ENCODE measurements at places on chromosomes 13 and 19. TPM values are rescaled to one million over a fixed set of nuclear protein-coding genes. Genes with fewer than 3 reads are reported as not detected.

Gene PNMA8C
- total RNA-seq: not detected

DNA sequence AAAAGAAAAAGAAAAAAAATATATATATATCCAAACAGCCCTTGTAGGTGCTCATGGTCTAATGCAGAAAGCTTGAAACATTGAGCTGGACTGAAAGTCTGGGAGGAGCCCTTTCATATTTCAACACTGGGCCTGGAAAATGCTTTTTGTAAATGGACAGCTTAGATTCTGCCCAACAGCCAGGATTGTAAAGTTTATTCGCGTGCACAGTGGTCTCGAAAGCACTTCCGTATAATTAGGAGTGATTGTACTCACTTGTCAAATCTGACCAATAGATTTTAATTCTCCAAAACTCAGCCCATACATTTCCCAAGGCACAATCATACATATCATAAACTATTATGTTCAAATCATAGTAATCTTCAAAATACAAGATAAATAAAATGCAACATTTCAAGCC is 260.1 kb downstream of the COL4A1 start:
- DNase-seq: no peak

Gene STOML3
- not detected for total RNA-seq

Gene MAU2
- total RNA-seq: 82.3 TPM

Gene KLC3
- total RNA-seq: 0.21 TPM

Gene A1BG
- 40.0 TPM for total RNA-seq

- DNase-seq: no peak
Measured at GRCh38 chr19:2173388-2173766, 9.6 kb downstream of the DOT1L start.

DNA sequence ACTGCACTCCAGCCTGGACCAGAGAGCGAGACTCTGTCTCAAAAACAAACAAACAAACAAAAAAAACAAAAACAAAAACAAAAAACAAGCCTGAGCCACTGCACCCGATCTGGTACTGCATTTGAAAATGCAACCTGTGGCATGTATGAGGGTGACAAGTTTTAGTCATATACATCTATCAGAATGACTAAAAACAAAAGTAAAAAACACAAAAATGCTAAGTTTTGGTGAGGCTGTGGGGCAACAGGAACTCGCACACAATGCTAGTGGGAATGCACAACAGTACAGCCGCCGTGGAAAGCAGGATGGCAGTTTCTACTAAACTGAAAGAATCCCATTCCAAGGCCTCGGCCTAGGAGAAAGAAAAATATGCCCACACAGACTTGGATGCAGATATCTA is 7.8 kb downstream of the EBPL start:
- DNase-seq: peak; percentile 17

Gene ZNF432
- 11.5 TPM for total RNA-seq

Gene ZNF547
- 5.5 TPM for total RNA-seq

DNA sequence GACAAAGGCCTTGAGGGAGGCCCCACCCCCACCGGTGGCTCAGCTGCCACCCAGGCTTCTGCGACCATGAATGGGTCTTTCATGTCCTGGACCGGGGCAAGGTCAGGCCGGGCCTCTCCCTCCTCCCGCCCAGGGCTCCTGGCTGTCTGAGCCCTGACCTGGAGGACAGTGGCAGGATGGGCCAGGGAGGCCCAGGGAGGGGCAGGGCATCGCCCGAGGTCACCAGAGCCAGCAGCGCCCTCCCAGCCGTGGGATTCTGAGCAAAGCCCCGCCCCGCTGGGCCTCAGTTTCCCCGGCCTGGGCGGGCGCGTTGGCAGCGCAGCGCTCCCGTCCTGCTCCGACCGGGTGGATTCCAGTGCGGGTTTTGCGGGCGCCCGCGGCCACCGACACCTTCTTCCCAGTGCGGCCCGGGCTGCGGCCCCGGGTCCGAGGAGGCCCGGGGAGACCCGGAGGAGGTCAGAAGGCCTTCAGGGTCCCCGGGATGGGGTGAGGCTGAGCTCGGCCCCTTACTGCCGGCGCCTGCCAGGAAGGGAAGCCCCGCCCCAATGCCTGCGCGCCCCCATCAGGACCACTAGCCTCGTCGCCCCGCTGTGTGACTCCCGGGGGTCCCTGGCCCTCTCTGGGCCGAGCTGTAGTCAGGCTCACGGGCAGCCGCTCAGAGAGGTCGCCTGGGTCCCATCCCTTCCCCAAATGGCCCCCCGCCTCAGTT is 24.6 kb upstream of the SEMA6B start:
- DNase-seq: no peak

Gene ADGRE2
- not detected for total RNA-seq

- DNase-seq: no peak
Measured at GRCh38 chr19:15769586-15769985, 17.9 kb upstream of the OR10H5 start.

GRCh38 chr19:50333235-50333736 is 4.1 kb upstream of the KCNC3 start:
- peak; percentile 91 for DNase-seq

- peak; percentile 73 for DNase-seq
Measured at GRCh38 chr13:111472559-111473460, 152.4 kb downstream of the TEX29 start.

DNA sequence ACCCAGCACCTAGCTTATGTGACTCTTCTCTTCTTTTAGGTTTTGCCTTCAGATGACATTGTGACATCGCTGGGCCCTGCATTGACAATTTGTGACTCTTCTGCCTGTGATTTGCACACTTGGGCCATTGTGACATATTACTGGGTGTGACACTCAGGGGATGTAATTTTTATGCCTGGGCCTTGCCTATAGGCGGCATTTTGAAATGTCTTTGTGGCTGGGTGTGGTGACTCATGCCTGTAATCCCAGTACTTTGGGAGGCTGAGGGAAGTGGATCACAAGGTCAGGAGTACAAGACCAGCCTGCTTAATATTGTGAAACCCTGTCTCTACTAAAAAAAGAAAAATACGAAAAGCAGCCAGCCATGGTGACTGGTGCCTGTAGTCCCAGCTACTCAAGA is 28.4 kb upstream of the ZNF681 start:
- peak; percentile 38 for DNase-seq

Gene ZNF724
- 3.2 TPM for total RNA-seq

DNA sequence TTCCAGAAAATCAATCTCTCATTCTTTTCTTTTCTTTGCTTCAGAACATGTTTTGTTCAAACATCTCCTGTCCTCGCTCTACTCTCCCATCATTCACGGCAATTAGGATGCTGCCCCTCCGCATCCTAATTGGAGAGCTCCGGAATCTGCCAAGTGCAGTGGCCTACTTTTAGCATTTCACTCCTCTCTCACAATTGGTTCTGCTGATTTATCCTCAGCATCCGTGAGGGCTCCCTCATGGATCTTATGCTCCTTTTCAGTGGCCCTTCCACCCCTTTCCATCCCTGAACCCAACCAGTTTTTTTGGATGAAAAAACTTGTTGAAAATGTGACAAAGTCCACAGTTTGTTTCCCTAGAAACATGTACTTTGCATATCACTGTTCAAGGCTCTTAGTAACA is 22.4 kb downstream of the AMER2 start:
- DNase-seq: no peak

DNA sequence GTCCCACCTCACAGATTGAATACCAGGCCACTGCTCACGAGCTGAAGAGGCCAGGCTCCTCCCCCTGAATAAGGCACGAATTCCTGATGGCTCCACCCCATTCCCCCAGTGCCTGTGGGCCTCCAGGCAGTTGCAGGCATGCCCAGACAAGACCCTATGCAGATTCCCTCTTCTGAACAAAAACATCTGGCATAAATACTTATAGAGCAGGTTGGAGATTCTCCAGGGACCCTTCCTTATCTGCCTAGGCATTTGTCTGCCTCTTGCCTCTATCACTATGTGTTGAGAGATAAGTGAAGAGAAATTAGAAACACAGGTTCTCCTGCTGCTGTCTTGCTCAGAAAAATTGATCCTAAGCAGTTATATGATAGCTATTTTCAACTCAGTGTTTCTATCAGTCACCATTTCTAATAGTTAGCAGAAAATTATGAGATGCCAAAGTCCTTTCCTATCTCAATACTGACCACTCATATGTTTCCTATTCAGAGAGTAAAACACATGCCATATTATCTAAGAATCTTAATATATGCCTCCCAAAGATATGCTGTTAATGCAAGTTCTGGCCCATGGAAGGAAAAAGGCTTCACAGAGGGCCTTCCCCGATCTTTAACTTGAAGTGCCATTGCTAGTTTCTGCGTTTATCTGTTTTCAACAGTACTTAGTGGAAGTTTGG is 364.0 kb downstream of the KCTD12 start:
- no peak for DNase-seq

Gene CEACAM7
- not detected for total RNA-seq

Gene ZNF587
- total RNA-seq: 33.5 TPM
